MG63 (cell line): ENCODE measurements at places on chromosomes 13 and 19. TPM values are rescaled to one million over a fixed set of nuclear protein-coding genes. Genes with fewer than 3 reads are reported as not detected.

CCNA1 gene
- 0.49 and 0.59 TPM in 2 replicates for total RNA-seq

- DNase-seq, result no peak
Measured at GRCh38 chr19:47093841-47094240, 19.7 kb downstream of the ZC3H4 start.

- DNase-seq, result peak; percentile 94
Measured at GRCh38 chr19:10191347-10191746, 3.4 kb downstream of the DNMT1 start.

GRCh38 chr19:10690341-10690781, 10.9 kb upstream of the QTRT1 start:
- DNase-seq, result no peak

DNA sequence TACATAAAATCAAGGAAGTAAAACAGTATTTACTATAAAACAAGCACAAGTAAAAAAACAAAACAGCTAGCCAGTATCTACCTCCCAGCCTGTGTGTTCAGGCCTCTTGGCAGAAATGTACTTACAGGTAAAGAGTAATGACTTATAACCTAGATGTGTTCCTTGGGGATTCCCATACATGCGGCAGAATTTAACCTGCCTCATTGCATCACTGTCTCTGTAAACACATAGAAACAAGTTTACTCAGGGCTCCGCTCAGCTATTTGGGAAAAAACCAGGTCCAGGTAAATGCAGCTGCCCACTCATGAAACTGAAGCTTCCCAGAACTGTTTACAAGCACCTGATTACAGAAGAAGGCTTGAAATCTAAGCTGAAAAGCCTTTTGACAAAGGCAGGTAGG, 50.7 kb upstream of the SERP2 start:
- DNase-seq, result no peak

DNA sequence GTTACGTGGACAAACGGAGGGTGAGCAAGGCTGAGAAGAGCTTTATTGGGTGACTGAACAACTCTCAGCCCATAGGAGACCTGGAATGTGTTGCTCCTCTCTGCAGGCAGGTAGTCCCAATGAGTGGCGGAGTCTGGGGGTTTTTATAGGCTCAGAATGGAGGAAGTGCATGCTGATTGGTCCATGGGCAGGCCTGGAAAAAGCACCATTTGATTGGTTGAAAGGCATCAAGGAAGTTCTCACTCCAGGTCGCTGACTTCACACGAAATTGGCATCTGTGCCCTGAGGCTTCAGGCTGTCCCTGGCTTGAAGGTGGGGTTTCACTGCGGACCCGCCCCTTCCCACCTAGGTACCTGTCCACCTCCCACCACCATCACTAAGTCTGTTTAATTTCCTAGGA, 65.4 kb downstream of the SPATA13 start:
- no peak for DNase-seq

DNA sequence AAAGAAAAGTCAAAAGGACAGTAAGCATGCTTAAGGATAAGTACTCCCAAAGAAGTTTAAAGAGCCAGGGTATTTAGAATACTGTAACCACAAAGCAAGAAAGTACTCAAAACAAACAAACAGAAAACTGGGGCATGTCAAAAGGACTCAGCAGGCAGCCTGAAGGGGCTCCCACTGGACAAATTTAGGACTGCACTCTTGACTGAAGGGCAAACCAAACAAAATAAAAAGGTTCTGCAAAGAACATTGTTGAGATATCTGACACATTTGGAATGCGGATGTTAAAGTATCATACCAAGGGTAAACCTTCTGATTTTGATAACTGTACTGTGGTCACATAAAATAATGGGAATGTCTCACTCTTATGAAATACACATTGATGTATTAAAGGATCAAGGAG, 157.4 kb downstream of the TNFSF13B start:
- DNase-seq, result no peak
